NCI-H446 (cell line): ENCODE measurements at places on chromosomes 5 and 9.
A peak's percentile ranks its signal among the peaks of the same experiment; 100 is the strongest.

GRCh38 chr9:95188459-95188858 is 129.1 kb downstream of the FANCC start:
- DNase-seq, result no peak

DNA sequence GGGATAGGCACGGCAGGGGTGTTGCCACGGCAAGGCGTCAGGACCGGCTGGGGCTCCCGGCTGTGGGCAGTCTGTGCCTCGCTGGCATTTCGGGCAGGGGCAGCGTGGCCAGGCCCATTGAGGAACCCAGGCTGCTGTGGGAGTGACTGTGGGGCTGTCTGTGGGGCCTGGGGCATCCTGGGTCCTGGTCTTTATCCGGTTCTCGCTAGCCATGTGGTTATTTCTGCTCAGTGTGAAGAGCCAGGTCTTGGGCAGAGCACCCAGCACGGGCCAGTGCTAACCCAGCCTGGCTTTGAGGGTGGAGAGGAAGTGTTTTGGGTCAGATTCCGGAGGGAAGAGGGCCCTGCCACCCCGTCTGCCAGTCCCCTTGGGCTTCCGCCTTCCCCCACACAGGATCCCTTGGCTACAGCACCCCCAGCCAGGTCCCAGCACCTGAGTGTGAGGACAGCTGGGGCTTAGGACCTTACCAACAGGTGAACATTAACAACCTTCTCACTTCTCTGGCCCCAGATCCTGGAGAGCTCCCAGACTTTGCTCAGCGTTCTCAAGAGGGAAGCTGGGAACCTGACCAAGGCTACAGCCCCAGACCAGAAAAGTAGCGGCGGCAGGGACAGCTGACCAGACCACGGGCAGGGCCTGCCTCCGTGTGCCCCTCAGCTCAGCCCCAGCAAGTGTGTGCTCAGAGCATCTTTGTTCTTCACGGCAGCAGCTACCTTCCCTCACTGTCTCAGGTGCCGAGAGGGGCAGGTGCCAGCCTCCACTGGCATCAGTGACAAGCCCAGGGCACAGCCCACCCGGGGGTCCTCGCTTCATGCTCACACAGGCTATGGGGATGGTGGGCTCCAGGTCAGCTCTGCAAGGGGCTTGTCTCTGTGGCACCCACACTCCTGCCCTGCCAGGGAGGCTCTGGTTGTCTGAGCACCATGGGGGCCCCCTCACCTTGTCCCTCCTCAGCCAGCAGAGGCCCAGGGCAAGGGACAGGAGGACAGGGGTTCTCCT is 1.1 kb downstream of the SSNA1 start:
- DNase-seq, result no peak

- DNase-seq, result peak; percentile 83
Observed at GRCh38 chr9:17462869-17463464, 115.9 kb upstream of the SH3GL2 start.

DNA sequence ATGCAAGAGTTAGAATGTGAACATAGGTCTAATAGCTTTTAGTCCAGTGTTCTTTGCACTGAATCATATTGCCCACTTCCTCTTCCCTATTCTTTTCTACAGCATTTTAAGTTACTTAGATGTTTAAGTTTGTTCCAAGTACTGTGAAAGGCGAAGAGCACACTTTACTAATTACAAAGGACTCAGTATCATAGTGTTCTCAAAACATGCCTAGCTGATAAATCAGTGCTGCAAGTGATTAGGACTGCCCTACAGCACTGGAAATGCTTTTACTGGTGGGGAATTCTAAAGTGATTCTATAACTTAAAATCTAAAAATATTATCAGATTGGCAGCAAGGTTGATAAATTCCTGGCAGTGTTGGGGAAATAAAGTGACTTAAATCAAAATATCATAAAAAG is 177.9 kb upstream of the KCNN2 start:
- no peak for DNase-seq

DNA sequence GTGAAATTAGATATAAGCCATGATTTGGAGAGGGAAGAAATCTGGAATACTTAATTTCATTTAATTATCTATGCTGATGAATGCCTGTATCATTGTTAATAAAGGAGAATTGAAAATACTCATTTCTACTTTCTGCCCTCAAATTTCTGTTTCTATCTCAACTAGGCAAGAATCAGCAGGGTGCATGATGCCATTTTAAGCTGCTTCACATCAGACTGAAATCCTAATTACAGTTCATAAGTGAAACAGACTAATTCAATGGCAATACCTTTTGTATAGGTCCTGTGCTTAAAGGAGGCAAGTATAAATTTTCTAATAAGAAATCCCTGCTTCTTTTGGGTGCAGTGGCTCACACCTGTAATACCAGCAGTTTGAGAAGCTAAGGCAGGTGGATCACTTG is 22.3 kb upstream of the TAL2 start:
- no peak for DNase-seq

GRCh38 chr5:140207250-140207964 is 32.4 kb downstream of the CYSTM1 start:
- DNase-seq, result no peak

GRCh38 chr5:115815693-115816225 is 700 bp downstream of the CDO1 start:
- no peak for DNase-seq

GRCh38 chr5:158139161-158139560 is 280.2 kb upstream of the CLINT1 start:
- DNase-seq, result peak; percentile 14

DNA sequence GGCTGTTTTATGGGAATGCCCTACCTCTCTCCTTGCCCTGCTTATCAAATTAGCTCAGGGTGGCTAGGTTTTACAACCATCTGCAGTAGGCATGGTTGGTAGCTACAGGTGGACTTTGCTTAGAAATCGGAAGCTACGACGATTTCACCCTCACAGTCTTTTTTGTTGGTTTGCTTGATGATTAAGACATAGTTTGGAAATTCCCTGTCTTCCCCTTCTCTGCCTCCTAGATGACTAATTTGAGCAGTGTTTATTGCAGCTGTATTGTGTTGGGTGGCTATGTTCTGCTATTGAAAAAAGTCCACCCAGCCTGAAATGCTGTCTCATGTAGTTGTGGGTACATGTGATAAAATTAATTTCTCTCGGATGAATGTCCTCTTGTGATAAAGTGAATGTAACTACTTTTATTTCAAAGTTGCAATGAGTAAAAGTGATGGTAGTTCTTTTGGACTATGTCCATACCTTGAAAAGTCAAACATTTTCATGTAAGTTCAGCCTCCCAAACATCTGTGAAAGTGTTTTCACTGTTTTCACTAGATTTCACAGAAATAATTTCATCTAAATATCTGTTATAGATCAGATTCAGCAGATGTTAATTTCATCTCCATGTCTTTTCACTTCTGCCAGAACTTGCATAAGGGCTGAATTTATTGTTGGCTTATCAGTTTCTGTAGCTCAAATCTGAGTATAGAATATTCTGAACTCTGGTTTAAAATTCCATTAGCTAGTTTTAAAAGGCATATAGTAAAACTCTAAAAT is 37.3 kb upstream of the FYB1 start:
- no peak for DNase-seq

GRCh38 chr9:70120834-70121510 is 77.3 kb downstream of the MAMDC2 start:
- DNase-seq, result peak; percentile 88

- no peak for DNase-seq
Observed at GRCh38 chr5:137503456-137503855, 4.3 kb upstream of the SPOCK1 start.

GRCh38 chr5:14870337-14871213 is 1.0 kb downstream of the ANKH start:
- DNase-seq, result no peak

- DNase-seq, result no peak
Observed at GRCh38 chr5:115766608-115767007, 49.9 kb downstream of the CDO1 start.

GRCh38 chr9:36437790-36438189 is 37.7 kb upstream of the RNF38 start:
- no peak for DNase-seq

GRCh38 chr5:9502050-9502834 is 43.6 kb downstream of the SEMA5A start:
- no peak for DNase-seq

DNA sequence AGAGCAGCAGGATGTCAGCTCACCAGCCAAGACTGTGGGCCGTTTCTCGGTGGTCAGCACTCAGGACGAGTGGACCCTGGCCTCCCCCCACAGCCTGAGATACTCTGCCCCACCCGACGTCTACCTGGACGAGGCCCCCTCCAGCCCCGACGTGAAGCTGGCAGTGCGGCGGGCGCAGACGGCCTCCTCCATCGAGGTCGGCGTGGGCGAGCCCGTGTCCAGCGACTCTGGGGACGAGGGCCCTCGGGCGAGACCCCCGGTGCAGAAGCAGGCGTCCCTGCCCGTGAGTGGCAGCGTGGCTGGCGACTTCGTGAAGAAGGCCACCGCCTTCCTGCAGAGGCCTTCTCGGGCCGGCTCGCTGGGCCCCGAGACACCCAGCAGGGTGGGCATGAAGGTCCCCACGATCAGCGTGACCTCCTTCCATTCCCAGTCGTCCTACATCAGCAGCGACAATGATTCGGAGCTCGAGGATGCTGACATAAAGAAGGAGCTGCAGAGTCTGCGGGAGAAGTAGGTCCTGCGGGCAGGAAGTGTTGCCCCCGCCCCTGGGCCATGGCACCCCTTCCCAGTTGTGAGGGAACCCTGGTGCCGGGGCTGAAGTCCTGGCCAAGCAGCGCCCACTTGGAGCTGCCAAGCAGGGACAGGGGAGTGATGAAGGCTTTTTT is 108.9 kb downstream of the WNK2 start:
- no peak for DNase-seq

DNA sequence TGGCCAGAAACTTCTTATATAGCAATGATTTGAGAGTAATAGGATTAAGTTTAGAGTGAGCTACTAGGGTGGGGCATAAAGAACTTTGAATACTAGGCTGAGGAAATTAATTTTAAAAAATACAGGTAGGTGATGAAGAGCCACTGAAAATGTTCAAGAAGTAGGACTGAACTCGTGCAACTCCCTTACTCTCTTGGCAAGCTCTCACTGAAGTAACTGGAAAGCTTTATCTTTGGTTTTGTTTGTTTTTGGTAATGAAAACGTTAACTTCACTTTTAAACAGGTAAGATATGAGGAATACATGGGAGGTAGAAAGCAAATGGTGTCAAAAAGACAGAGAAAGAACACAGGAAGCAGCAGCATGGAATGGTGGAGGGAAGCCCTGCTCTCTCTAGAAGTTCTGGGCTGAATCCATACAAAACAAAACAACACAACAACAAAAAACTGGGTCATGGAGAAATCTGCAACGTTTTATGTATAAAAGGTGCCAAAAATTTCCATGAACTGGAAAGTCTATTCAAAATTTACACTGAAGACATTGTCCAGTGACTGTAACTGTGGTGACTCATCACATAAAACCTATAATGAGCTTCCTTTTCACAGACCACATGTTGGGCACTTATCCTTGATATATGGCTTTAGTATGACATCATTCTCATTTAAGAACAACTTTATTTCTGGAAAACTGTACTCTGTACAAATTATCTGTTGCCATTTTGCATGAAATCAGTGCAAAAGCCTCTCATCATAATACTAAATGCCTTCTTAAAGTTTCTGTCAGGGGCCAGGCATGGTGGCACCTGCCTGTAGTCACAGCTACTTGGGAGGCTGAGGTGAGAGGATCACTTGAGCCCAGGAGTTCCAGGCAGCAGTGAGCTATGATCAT is 91.2 kb upstream of the CHD1 start:
- DNase-seq, result no peak

DNA sequence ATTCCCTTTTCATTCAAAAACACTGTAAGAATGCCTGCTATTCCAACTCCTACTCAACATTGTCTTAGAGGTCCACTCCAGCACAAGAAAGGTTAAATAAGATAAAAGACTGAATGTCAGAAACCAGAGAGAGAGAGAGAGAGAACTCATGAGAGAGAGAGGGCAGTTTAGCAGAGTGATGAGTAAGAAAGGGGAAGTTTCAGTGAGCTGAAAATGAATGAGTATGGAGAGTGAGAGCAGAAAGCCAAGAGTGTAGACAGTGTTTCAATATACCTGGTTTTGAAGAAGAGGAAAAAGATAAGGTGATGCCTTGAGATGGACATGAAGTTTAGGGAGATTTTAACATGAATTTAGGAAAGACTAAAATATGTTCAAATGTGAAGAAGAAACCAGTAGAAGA is 528.0 kb upstream of the SEMA6A start:
- no peak for DNase-seq

- DNase-seq, result no peak
Observed at GRCh38 chr9:90086101-90086511, 481.3 kb downstream of the GADD45G start.

- DNase-seq, result no peak
Observed at GRCh38 chr5:142235050-142235797, 89.6 kb downstream of the SPRY4 start.

GRCh38 chr5:10536931-10537579 is 26.8 kb upstream of the ANKRD33B start:
- DNase-seq, result no peak

DNA sequence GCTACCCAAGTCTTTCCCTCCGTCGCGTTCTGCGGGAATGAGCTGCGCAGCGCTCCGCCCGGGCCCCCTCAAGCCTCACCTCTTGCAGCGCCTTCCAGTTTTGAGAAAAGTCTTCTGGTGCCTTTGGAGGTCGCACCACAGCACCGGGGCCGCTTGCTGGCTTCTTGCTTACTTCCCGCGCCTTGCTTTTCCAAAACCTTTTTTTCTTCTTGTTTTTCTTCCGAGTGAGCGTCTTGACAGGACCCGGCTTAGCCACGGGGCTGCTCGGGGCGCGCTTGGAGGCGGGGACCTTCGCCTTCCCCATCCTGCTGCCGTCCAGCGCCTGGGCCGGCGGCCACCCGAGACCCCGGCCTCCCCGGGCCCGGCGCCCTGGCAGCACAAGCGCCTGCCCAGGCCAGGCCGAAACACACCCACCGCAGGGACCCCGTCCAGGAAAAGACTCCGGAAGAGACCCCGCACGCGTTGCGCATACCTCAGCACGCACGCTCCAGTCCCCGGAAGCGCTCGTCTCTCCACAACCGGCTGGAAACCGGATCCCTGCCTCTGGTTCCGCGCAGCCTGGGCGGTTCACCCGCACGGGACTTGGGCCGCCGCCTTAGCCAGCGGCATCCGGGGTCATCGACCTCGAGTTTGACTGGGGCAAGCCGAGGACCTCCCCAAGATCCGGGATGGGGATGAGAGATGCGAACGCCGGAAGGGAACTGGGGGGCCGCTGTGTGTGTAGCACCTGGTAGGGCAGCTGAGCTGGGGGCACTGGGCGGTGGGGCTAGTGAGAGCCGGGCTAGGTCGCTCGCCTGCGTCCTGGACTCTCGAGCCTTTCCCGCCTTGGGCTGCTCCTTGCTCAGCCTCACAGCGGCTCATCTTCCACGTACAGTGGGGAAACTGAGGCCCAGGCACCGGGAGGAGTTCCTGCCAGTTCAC is at the start of gene REXO4:
Gene REXO4, minus strand, starts transcription at position 470 of the 921 bp plus-strand sequence. Its CDS starts 166 bp downstream, at position 304.
- DNase-seq, result peak; percentile 78

DNA sequence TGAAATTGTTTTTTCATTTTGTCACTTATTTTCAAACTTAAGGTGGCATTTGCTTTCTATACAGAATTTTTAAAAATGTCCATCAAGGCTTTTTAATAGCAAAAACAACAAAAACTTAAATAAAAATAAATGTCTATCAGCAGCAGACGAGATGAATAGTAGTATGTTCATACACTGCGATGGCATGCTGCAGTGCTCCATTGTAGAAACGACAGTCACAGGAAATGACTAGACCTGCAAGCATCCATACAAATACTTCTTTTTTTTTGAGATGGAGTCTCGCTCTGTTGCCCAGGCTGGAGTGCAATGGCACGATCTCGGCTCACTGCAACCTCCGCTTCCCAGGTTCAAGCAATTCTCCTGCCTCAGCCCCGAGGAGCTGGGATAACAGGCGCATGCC is 41.4 kb downstream of the COL23A1 start:
- no peak for DNase-seq
